Activated naive CD4-positive, alpha-beta T cell treated with anti-CD3 and anti-CD28 coated beads, Interleukin-2, amount 50 U/mL, for 16 hours (primary cell): ENCODE measurements at places on chromosomes 16 and 17.

DNA sequence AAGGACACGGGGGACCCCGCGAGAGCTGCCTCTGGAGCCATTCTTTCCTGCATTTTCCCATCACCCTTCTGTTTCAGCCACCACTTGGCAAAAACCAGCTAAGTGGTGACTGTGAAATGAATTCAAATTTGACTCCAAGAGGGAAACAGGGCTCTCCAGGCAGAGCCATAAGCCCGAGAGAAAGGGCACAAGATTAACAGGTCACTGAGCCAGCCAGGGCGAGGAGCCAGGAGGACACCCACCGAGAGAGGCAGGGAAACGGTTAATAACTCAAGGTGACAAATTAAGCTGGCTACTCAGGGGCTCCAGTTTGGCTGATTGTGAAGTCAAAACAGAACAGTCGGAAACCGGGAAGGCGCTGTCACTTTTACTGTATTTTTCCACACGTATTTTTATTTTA, 67.8 kb upstream of the SOX9 start:
- no peak for DNase-seq

GRCh38 chr17:40547079-40547784, 18.0 kb downstream of the CCR7 start:
- peak; percentile 59 for DNase-seq

DNA sequence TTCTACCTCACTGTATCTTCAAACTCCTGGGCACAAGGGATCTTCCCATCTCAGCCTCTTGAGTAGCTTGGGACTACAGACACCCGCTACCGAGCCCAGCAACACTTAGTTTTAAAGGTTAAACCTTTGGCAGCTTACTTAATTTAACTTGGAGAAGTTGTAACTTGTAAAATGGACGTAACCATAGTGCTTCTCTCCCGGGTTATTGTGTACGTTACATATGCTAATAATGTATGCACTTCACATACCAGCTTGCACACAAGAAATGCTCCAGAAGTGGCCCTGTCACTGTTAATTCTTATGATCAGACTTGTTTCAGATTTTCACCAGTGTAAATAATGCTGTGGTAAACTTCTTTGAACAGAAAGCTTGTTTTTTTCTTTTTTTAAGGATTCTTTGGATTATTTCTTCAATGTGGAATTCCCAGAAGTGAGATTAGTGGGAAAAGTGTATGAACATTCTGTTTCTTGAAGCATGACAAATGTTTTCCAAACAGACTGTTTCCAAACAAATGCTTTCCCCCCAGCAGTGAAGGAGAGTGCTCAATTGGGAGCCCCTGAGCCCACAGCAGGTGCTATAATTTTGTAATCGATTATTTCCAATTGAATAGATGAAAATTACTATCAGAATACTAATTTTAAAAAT, 61.5 kb downstream of the EPN2 start:
- DNase-seq, result no peak

DNA sequence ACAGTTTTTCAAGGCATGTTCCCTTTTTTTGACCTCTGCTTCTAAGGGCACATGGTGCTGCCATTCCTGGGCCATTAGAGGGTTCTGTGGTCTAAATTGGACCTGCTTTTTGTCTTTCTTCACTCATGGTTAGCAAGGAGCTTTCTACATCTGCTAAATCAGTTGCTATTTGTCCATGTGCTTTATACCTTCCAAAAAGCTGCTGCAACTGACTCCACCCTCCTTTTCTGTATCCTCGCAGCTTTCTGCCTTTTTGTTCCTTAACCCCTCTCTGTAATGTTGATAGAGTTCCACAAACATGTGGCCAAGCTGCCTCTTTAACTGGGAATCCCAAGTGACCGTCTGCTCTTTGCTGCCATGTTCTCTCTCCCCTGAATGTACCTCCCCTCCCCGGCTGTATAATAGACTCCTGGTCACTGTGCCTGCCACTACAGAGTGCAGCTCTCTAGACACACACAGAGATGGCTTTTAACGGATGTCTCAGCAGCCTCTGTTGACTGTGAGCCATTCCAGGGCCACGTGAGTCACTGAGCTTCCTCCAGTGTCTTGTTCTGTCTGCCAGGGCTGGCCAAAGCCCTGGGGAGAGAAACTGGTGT, 57.4 kb upstream of the TEKT3 start:
- DNase-seq, result no peak

DNA sequence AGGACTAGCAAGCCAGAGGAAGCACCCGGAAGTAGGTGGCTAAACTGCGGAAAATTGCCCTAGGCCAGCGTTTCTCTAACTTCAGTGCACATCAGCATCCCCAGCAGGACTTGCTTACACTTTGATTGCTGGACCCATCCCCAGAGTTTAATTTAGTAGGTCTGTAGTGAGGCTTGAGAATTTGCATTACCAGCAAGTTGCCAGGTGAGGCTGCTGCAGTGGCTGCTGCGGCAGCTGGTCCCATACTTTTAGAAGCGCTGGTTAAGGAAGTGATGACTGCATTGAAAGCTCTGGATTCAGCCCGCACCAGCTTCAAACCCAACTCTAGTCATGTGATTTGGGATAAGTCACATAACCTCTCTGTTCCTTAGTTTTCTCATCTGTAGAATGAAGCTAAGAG, 4.2 kb downstream of the EEF2K start:
- no peak for DNase-seq

- no peak for DNase-seq
Measured at GRCh38 chr16:47129755-47130435, 13.8 kb downstream of the NETO2 start.

DNA sequence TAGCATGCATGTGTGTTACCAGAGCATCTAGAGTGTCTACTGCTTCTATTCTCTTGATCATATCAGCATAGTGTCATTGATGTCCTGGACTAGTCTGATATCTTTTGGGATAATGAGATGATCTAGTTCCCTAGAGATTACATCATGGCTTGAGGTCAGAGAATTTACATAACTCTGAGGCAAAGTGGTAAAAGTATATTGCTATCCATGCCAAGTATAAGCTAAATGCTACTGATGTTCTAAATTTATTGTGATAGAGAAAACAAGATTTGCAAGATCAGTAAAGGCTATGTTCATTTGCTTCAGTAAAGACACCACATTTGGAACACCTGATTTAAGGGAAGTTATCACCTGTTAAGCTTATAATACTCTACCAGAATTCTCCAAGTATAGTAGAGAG, 280.7 kb upstream of the PSMD7 start:
- no peak for DNase-seq

- DNase-seq, result no peak
Measured at GRCh38 chr16:2471016-2471652, at the start of gene NTN3. NTN3 (plus strand) TSS chr16:2471297; CDS start chr16:2471702, 405 bp downstream.

- no peak for DNase-seq
Measured at GRCh38 chr16:5075637-5076036, 4.0 kb downstream of the ALG1 start.

DNA sequence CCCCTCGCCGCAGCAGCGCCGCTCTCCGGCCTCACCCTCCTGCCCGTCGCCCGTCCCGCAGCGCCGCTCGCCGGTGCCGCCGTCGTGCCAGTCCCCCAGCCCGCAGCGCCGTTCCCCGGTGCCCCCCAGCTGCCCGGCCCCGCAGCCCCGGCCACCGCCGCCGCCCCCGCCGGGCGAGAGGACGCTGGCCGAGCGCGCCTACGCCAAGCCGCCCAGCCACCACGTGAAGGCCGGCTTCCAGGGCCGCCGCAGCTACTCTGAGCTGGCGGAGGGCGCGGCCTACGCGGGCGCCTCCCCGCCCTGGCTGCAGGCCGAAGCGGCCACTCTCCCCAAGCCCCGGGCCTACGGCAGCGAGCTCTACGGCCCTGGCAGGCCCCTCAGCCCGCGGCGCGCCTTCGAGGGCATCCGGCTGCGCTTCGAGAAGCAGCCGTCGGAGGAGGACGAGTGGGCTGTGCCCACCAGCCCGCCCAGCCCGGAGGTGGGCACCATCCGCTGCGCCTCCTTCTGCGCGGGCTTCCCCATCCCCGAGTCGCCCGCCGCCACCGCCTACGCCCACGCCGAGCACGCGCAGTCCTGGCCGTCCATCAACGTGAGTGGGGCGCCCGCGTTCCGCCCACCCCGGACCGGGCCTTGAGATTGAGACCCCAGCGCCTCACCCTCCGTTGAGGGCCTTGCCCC, 15.0 kb downstream of the TBKBP1 start:
- DNase-seq, result no peak

- no peak for DNase-seq
Measured at GRCh38 chr17:51434434-51435170, 174.3 kb downstream of the UTP18 start.

DNA sequence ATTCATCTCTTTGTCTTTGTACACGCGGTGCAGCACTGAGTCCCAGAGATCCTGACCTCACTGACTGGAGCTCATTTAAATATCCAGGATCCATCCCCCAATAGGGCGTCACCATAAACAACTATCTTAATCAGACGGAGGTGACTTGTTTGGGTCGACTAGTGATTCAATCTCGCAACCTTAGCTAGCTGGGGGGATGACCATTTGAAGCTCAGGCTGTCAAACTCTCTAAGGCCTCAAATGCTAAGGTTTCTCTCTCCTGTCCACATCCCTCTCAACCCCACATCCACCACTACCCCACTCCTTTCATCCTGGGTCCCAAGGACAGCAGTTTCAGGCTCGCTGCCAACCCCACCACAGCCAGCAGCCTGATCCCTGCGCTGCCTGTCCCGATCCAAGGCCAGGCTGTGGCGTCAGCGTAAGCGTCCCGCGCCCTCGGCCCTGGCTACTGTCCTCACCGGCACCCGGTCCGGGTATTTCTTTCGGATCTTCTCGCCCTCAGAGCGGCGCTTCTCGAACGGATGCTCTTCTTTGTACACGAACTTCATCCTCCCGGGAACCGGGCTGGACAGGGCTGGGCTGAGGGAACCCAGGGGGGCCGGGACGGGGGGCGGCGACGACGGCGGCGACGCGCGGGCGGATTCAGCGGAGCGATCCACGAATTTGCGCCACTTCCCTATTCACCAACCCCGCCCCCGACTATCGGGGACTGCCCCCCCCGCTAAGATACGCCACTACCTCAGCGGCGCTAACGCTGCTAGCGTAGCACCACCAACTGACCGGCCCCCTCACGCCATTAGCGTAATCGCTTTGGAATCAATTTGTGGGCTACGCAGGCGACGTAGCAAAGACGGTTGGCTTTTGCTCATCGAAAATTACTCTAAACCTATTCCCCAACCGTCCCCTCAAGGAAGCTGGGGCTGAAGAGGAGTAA, at the start of gene GABARAP:
TSS of gene GABARAP (minus strand) at position 667 of the 934 bp plus-strand sequence. CDS start at position 548, 119 bp downstream.
- peak; percentile 90 for DNase-seq

GRCh38 chr17:82047914-82048570, 3.6 kb downstream of the RFNG start:
- no peak for DNase-seq

GRCh38 chr17:194828-195602, 13.6 kb upstream of the DOC2B start:
- DNase-seq, result no peak

- no peak for DNase-seq
Measured at GRCh38 chr17:5365831-5366230, 53.6 kb downstream of the NUP88 start.

DNA sequence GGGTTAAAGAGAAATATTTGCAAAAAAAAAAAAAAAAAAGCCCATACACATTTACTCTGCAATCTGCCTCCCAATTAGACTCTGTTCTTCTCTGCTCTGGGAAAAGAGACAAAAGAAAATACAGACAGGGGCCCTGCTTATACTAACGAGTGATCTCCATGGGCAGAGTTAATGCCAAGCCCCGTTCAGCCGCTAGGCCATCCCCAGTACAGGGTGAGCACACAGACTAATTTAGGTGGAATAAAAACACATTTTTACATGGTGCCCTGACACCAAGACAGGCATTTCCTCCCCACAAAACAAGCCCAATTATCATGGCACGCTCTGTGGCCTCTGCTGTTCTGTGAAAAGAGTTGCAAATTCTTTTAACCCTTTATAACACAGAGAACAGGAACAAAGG, 356.3 kb upstream of the C16orf82 start:
- DNase-seq, result no peak

- DNase-seq, result no peak
Measured at GRCh38 chr16:82535262-82535661, 91.5 kb upstream of the CDH13 start.

- DNase-seq, result no peak
Measured at GRCh38 chr17:45184144-45184543, 22.5 kb downstream of the HEXIM2 start.

GRCh38 chr16:20899477-20900298, 470 bp downstream of the DCUN1D3 start:
- DNase-seq, result no peak

GRCh38 chr16:10504404-10504885, 76.0 kb downstream of the EMP2 start:
- no peak for DNase-seq

- DNase-seq, result no peak
Measured at GRCh38 chr16:66309-67182, 5.9 kb downstream of the RHBDF1 start.

DNA sequence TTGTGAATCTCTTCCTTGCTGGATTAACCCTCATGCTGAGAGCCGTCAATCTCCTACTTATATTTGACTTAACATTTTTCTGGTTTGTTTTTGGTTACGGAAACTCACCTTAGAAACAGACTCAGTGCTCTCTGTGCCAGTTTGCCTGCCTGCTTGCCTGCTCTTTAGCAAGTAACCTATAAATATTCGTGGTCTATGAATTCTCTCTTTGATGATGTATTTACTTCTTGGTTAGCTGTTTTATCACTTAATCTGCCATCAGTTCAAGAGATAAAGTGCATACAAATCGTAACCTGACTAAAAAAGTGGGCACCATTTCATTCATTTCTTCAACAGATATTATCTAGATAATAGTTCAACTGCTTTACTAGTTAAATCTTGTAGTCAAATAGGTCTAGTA, 26.7 kb downstream of the CYB5B start:
- no peak for DNase-seq

GRCh38 chr17:81428948-81429774, 33.9 kb downstream of the BAHCC1 start:
- peak; percentile 19 for DNase-seq

DNA sequence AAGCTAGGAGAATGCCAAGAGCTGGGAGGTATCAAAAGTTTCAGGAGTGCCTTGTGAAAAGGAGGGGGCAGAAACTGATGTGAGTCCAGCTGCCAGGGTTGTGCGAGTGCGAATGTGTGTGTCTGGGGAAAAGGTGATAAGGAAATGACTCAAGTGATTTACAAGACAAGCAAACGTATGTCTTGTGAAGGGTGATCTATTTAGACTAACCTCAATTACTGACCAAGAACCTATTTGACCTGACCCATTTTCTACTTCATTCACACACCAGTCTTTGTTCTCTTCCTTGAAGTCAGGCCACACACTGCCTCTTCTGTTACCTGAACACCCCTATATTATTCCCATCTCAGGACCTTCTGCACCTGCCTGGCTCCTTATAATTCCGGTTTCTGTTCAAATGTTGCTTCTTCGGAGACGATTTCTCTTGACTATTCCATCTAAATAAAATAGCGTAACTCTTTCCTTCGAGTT, 1.0 kb downstream of the GDE1 start:
- DNase-seq, result no peak

DNA sequence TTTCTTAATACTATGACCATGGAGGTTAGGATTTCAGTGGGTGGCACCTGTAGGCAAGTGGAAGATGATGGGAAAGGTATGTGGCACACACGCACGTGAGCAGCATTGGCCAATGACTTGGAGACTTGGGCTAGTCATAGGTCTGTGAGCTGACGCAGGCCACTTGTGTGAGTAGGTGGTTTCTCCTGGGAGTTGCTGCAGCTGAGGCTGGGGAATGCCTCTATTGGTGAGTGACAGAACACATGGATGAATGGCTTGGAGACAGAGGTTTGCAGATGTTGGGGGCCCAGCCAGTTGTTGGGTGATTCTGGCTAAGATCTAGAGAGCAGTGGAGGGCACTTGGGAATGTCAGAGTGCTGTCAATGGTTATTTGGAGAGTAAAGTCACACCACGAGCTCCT, 64.1 kb downstream of the MARF1 start:
- no peak for DNase-seq

- DNase-seq, result no peak
Measured at GRCh38 chr16:29962344-29962994, 590 bp downstream of the TMEM219 start.
